CMK (cell line): ENCODE measurements at places on chromosomes 11 and 22.

DNA sequence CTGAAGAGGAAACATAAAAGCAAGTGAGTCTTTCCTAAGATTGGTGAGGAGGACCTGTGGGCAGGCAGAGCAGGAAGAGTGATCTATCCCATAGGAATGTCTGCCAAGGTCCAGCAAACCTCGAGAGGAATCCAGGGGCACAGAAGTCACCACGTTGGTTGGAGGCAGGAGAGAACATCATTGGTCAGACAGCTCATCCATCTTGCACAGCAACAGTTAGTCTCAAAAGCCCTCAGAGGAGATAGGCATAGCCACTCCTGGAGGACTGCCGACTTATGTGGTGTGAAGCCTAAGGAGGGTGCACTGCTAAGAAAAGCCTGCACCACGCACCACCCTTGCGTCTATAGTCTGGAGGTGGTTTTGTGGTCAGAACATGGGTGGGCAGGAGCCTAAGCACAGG, 109.1 kb downstream of the RASSF10 start:
- DNase-seq = no peak

DNA sequence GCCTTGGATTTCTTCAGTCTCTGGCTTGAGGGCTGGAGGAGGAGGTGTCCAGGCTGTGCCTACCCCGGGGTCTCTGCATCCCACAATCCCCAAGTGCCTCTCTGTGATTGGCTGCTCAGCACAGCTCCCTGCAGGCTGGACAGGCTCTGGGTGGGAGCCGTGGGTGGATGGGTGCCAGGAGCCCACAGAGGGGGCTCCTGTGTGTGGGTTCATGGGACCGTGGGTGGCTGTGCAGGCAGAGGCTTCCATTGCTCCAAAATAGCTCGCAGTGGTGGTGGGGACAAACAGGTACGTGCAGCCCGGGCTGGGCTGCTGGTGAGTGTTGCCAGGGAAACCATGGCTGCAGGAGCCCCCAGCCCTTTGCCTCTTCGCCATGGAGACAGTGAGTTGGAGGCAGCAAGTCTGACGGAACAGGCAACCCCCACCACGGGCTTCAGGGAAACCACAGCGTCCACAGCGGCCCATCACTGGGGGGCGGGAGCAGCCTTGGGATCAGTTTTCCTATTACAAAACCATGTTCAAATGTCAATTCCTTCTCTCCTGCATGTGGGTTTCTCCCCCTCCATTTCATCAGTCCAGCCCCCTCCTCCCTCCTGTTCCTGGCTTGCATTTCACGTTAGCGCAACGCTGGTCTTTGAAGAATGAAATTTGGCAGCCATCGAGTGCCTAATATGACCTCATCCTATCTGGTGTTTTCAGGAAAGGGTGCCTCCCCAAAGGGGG, 155.2 kb downstream of the TRIM29 start:
- no peak for DNase-seq

DNA sequence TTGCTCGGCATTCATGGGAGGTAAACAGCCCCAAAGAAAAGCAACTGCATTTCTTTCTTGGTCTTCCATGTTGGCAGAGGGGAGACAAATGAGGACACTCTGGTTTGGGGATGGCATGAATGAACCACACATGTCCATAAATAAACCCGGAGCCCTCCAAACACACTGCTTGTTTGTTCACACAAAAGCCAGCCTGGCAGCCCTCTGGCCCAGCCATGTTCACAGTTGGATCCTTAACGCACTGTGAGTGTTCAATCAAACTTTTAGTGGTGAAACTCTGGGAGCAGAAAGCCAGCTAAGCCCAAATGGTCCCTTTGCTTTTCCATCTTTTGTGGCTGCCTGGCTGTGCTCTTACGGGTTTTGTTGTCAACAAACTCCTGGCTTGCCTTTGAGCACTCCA, 336.8 kb downstream of the CADM1 start:
- no peak for DNase-seq

DNA sequence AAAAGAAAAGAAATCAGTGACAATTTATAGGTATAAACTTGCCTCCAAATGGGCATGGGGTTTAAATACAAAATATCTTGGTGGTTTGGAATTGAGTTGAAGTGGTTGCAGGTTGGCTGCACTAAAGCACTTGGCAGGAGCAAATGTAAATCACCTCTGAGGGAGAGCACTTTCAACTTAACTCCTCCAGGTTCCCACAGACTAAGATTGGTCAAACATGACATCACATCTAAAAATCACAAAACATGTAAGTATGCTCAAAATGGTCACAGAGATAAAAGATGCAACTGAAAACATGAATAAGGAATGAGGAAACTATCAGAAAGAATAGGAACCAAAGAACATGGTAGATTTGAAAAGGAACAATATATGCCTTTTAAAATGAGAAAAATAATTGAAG, 12.3 kb upstream of the SHANK3 start:
- DNase-seq = no peak

- DNase-seq = no peak
Observed at GRCh38 chr11:113623114-113623513, 83.0 kb downstream of the TMPRSS5 start.

GRCh38 chr11:34505874-34506273, 7.7 kb downstream of the ELF5 start:
- no peak for DNase-seq

DNA sequence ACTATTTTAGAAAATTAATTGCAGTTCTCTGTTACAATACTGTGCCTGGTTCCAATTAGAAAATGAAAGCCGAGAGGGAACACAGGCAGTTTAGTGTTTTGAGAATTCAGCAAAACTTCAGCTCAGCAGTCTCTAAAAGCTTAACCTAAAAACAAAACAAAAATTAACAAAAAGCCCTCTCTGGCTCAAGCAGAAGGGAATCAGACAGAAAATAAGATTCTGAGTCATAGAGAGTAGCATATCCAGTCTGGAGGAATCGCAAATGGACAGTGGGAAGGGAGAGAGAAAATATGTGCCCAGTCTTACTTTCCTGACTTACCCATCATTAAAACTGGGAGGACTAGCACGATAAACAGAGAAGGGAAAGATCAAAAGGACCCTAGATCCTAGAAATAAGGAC, 38.1 kb upstream of the CHRM4 start:
- DNase-seq = no peak

DNA sequence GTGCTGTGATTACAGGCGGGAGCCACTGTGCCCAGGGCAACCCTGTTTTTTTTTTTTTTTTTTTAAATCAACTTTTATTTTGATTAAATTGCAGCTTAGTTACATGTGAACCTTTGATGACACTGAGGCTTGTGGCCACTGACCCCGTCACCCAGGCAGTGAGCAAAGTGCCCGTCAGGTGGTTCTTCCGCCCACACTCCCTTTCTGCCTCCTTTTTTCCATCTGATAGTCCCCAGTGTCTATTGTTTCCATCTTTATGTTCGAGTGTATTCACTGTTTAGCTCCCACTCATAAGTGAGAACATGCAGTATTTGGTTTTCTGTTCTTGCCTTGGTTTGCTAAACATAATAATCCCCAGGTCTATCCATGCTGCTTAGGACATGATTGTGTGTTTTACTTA, 110.9 kb upstream of the GRK3 start:
- no peak for DNase-seq

DNA sequence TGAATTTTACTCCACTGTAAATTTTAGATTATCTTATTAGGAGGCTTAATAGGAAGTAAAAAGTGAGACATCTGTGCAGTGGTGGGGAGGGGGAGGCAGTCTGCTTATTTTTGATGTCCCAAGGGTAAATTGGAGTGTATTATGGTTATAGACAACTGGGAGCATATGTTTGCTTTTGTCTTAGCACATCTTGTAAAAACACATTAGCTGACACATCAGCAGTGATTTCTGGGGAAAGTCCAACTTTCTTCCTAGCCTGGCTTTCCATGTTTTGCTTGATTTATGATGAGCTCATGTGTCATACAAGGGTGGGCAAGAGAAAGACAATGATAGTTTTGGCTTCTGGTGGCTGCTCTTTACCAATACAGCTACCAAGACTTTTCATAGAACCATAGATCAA, 4.0 kb downstream of the ANO3 start:
- no peak for DNase-seq

DNA sequence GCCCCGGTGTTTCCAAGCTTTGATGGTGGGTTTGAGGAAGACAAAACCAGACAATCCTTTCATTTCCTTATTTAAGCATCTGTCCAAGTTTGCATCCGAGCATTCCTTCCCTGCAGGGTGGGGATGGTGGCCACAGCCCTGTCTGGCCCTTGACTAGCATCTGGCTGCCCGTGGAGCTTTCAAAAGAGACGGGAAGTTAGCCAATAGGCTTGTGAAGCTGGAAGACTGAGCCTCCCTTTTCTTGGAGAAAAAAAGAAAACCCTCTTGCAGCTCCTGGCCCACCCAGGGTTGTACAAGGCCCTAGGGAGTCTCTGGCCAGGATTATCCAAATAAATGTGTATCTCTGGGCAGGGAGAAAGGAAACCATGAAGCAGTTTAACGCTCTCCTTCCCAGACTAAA, 60.6 kb downstream of the MICAL2 start:
- DNase-seq = no peak

GRCh38 chr11:2867142-2867541, 18.4 kb downstream of the CDKN1C start:
- DNase-seq = no peak

DNA sequence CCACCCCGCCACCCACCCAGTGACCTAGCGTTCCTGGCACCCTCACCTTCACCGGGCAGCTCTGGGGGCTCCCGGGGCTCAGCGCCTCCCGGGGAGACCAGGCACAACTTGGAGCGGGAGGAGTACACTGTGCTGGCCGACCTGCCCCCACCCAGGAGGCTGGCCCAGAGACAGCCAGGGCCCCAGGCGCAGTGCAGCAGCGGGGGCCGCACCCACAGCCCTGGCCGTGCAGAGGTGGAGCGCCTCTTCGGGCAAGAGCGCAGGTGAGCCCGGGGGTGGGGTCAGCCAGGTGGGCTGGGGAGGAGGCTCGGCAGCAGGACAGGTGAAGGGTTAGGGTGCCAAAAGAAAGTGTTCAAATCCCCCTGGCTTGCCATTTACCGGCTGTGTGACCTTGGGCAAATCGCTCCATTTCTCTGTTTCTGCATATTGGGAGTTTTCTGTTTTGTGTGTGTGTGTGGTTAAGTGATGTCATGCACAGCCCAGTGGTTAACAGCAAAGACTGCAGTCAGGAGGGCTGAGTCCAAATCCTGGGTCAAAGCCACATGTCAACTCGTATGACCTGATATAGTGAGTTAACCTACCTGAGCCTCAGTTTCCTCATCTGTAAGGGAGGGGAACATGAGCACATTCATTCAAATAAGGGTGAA, 29.5 kb downstream of the TRIOBP start:
- no peak for DNase-seq

DNA sequence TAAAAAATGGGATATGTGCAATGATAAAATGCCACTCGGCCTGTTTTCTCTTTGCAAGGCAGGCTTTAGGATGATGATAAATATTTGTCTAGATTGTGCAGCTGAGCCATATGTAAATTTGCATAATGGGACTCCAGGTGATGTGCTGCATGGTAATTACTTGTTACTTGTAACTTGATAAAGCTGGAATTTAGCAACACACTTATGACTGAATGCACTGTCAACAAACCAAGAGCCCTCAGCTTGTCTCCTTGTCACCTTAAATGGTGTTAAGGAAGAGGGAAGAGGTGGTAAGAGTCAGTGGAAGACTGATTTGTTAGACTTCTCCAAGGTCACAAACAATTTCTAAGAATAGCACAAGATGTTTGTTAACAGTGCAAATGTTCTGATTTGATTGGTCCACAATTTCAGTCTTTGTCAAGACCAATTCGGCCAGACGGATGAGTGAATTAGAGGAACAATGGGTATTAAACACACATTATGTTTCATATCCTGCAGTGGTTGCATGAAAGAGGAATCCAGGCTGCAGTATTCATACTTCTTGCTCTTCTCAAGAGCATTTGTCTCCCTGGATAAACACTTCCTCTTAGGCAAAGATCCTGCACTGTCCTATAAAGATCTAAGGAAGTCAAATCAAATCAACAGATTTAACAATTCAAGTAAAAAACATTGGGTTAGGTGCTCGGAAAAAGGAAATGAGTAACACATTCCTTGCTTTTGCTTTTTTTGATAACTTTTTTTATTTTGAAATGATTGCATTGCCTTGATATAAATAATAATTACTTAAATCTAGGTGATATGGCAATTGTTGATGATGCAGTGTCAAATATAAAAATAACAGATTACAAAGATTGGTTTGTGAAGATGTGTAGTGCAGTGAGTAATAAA, 448.3 kb upstream of the DDI1 start:
- DNase-seq = no peak

- no peak for DNase-seq
Observed at GRCh38 chr22:20580611-20581502, 73.4 kb downstream of the MED15 start.

- DNase-seq = no peak
Observed at GRCh38 chr22:24683691-24684090, 80.7 kb downstream of the GGT1 start.
